ENCODE measurements at places on chromosomes 7 and 10.

DNA sequence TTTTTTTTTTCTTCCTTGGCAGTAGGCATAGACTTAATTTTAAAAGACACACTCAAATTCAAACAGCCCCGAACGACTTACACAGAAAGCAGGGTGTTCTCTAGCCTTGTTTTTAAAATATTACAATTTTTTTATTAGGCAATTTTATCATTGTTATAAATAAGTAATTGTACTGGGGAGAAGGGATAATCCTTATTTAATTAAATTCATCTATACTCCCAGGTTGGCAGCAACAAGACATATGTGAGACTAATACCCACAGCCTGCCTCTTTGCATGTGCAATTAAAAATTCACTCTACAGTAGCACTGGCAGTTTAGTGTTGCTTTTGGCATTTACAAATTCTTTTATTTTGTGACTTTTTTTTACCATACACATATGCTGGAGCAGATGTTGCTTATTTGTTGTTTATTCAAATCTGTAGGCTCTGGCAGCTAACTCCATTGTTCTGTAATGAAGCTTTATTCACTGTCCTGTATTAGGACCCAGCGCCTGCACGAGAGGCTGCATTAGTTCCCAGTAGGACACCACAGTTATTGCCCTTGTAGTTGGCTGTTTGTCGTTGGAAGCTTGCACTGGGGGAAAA lies 84.9 kb upstream of the PPP1R17 start:
- H3K4me1 ChIP-seq, result no peaks in the 10 kb centered on the region
- H3K4me3 ChIP-seq, result no peak overlapping the region
- no peaks in the 10 kb centered on the region for H3K36me3 ChIP-seq
- no peak for DNase-seq
- no peak overlapping the region for H3K27ac ChIP-seq

DNA sequence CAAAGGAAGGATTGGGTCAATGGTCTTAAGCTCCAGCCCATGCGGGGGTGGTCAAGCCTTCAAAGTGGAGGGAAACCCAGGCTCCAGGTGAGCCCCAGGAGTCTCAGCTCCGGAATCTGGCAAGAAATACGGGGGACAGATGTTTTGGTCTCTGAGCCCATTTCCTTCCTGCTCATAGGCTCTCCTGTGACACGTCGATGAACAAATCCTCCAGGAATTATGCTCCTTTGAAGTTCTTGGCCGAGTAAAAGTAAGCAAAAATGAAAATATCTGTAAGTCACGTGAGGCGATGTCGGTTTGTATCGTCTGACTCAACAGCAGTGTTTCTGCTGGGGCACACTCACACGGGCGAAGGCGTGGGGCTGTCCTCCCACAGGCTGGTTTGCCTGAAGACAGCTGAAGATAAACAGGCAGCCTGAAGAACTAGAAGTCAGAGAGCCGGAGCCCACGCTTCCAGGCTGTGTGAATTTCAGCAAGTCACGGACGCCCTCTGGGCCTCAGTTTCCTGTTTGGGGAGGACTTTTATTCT lies 52.6 kb upstream of the SMNDC1 start:
- no peaks in the 10 kb centered on the region for H3K27me3 ChIP-seq
- DNase-seq, result peak; percentile 70
- peaks cover 53% of the 10 kb centered on the region for H3K4me1 ChIP-seq
- H3K36me3 ChIP-seq, result no peaks in the 10 kb centered on the region

- no peaks in the 10 kb centered on the region for H3K36me3 ChIP-seq
- H3K27ac ChIP-seq, result no peak overlapping the region
- no peaks in the 10 kb centered on the region for H3K27me3 ChIP-seq
- H3K4me1 ChIP-seq, result peaks cover 12% of the 10 kb centered on the region
These were observed 35.2 kb downstream of the KCNMA1 start for GRCh38 chr10:77602231-77602912.

GRCh38 chr7:16498122-16498521 lies 28.5 kb upstream of the LRRC72 start:
- DNase-seq, result no peak
- peaks cover 53% of the 10 kb centered on the region for H3K4me1 ChIP-seq
- no peak overlapping the region for H3K4me3 ChIP-seq
- no peaks in the 10 kb centered on the region for H3K27me3 ChIP-seq
- H3K27ac ChIP-seq, result no peak overlapping the region
- no peaks in the 10 kb centered on the region for H3K36me3 ChIP-seq

GRCh38 chr7:136114966-136115762 lies 138.0 kb upstream of the MTPN start:
- H3K4me3 ChIP-seq, result no peak overlapping the region
- H3K27me3 ChIP-seq, result no peaks in the 10 kb centered on the region
- DNase-seq, result no peak
- no peaks in the 10 kb centered on the region for H3K4me1 ChIP-seq
- no peaks in the 10 kb centered on the region for H3K36me3 ChIP-seq

GRCh38 chr10:89505640-89506275 lies 29.6 kb downstream of the SLC16A12 start:
- H3K36me3 ChIP-seq, result no peaks in the 10 kb centered on the region
- H3K4me1 ChIP-seq, result 0 out of 2 replicates have a peak, but pooled peaks cover 4% of the 10 kb centered on the region
- H3K27ac ChIP-seq, result no peak overlapping the region
- H3K4me3 ChIP-seq, result no peak overlapping the region

DNA sequence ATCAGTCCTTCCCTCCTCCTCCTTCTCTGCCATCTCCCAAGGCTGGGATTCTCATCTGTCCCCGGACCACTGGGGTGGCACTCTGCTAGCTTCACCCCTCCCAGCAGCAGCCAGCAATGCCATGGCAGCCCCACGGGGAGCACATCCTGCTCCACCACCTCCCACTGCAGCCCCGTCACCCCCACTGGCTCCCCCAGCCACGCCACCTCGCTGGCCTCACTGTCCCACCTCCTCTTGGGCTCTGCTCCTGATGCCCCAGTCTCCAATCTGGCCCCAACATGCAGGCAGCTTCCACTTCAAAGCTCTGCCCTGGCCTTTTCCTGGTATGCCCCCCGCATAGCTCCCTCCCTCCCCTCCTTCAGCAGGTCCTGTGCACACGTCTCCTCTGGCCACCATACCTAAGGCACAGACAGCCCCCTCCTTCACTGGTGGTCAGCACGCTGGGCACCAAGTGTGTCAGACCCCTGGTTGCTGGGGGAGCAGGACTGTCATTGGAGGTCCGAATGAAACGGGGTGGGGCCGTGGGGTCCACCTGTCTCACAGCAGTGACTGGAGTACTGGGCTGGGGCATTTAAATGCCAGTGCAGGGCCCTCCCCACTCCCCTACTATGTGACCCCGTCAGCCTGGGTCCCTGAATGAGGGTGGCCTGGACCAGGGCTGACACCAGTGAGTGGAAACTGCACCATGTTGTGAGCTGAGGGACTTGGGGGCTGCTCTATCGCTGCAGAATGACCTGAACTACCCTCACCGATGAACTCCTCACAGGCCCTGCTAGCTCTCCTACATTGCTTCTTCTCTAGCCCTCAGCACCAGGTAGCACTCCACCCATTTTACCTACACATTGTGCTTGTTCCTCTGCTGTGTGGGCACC lies 38.7 kb downstream of the RASGEF1A start:
- H3K4me1 ChIP-seq, result no peaks in the 10 kb centered on the region
- H3K36me3 ChIP-seq, result no peaks in the 10 kb centered on the region
- DNase-seq, result peak; percentile 39
- H3K27me3 ChIP-seq, result peaks cover 37% of the 10 kb centered on the region

- H3K36me3 ChIP-seq, result no peaks in the 10 kb centered on the region
- no peak overlapping the region for H3K27ac ChIP-seq
- no peaks in the 10 kb centered on the region for H3K27me3 ChIP-seq
- no peak overlapping the region for H3K4me3 ChIP-seq
These were observed 36.3 kb upstream of the IL15RA start for GRCh38 chr10:6013413-6014192.

GRCh38 chr10:97525086-97525485 lies 26.4 kb downstream of the UBTD1 start:
- DNase-seq, result no peak
- peaks cover 9% of the 10 kb centered on the region for H3K4me1 ChIP-seq
- H3K27me3 ChIP-seq, result no peaks in the 10 kb centered on the region
- H3K27ac ChIP-seq, result no peak overlapping the region
- H3K4me3 ChIP-seq, result no peak overlapping the region

DNA sequence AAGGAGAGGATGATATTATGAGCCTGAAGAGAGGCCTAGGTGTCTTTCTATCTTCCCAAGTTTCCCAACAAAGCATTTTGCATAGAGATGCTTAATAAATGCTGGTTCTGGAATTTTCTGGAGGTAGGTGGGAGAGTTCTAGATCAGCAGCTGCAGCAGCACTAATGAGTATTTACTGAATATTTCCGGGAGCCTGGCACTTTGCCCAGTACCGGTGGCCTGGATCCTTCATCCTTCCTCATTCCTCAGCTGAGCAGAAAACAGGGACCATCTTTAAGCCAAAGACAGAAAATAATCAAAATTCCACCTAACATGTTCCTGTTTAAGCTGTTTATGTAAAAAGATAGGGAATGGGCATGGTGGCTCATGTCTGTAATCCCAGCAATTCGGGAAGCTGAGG lies 813.2 kb upstream of the AUTS2 start:
- no peaks in the 10 kb centered on the region for H3K4me1 ChIP-seq
- H3K27ac ChIP-seq, result no peak overlapping the region

DNA sequence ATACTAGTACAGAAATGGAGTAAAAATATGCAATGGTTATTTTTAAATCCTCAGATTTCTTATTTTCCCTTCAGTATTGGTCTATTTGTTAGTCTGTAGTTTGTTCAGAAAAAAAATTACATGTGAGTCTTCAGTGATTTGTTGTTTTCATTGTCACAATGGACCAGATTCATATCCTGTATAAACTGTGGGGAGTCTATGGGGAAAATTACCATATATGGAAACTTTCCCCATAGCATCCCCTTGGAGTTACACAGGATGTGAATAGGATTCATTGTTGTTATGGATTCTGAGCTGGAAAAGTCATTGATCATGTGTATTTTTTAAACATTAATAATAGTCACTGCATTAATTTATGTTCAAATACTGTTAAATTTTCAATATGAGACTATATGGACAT lies 72.6 kb downstream of the ST7 start:
- H3K4me1 ChIP-seq, result peaks cover 8% of the 10 kb centered on the region
- no peaks in the 10 kb centered on the region for H3K27me3 ChIP-seq

DNA sequence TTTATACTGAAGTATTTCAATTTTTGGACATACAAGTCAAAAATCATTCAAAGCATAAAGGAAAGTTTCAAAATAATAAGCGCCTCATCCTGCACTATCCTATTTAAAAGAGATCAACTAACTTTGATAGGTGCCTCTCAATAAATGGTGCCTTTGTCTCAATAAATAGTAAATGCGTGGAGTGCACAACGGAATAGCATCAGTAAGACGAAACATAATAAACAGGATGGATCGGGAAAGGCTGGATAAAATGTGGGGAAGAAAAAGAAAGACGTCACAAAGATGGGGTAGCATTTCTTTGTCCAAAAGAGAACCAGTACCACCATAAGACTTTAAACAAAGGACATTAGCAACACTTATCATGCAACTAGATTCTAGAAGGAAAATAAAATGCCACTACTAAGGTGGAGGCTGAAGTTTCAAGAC lies 571 bp upstream of the PRKAR2B start:
- H3K36me3 ChIP-seq, result no peaks in the 10 kb centered on the region
- no peaks in the 10 kb centered on the region for H3K27me3 ChIP-seq
- peak overlapping the region; percentile 57 for H3K4me3 ChIP-seq
- H3K27ac ChIP-seq, result no peak overlapping the region
- H3K4me1 ChIP-seq, result peaks cover 19% of the 10 kb centered on the region
- no peak for DNase-seq

GRCh38 chr7:64551375-64552142 lies 11.3 kb downstream of the ZNF680 start:
- H3K4me1 ChIP-seq, result no peaks in the 10 kb centered on the region
- H3K27ac ChIP-seq, result no peak overlapping the region
- no peaks in the 10 kb centered on the region for H3K27me3 ChIP-seq

DNA sequence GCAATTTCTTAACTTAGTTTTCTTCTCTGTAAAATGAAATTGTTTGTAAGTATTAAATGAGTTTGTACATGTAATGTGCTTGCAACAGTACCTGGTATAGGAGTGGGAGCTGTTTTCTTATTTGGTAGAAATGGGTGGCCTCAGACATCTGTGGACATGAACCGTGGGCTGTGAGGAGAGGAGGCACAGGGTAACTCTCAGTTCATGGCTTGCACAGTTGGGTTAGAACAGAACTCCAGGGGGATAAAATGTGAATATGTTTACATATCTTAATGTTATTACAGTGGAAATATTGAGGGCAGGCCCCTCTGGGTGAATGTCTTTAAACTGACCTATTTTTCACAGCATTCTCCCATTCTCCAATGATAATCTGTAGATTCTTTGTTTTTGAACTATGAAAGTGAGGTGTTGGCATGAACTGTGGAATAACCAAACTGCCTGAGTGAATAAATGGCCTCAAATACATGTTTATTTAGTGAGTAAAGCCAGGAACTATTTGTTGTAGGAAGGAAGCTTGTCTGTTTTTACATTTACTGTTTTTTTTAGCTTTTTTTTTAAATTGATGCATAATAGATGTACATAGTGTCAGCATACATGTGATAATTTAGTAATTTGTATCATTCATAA lies 2.6 kb downstream of the ABCA13 start:
- H3K4me3 ChIP-seq, result no peak overlapping the region
- H3K4me1 ChIP-seq, result peaks cover 12% of the 10 kb centered on the region
- no peaks in the 10 kb centered on the region for H3K27me3 ChIP-seq
- no peaks in the 10 kb centered on the region for H3K36me3 ChIP-seq
- peak overlapping the region; percentile 11 for H3K27ac ChIP-seq
- DNase-seq, result peak; percentile 36

DNA sequence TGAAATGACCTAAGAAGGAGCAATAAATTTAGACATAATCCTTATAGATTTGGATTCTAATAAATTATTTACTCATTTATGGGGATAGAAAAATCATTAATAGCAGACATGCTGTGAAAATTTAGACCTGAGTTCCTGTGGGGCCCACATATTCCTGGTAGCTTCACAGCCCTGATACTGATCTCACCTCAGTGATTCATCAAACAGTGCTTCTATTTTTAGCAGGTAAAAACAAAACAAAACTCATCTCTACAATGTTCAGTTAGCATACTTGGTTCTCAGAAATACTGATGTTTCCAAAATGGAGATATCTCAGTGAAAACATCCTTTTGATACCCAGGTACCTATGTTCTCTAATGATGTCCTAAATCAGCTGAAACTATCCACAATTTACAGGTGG lies 841.1 kb upstream of the SORCS1 start:
- no peaks in the 10 kb centered on the region for H3K36me3 ChIP-seq
- no peaks in the 10 kb centered on the region for H3K4me1 ChIP-seq
- no peaks in the 10 kb centered on the region for H3K27me3 ChIP-seq
- H3K4me3 ChIP-seq, result no peak overlapping the region

GRCh38 chr10:108375691-108376090 lies 1211.2 kb upstream of the SORCS1 start:
- H3K4me1 ChIP-seq, result no peaks in the 10 kb centered on the region
- H3K36me3 ChIP-seq, result no peaks in the 10 kb centered on the region
- no peaks in the 10 kb centered on the region for H3K27me3 ChIP-seq
- no peak for DNase-seq
- no peak overlapping the region for H3K27ac ChIP-seq
- H3K4me3 ChIP-seq, result no peak overlapping the region

Measured in SJSA1 (cell line).